NCI-H510A (cell line): ENCODE measurements at places on chromosomes 3 and 15.

DNA sequence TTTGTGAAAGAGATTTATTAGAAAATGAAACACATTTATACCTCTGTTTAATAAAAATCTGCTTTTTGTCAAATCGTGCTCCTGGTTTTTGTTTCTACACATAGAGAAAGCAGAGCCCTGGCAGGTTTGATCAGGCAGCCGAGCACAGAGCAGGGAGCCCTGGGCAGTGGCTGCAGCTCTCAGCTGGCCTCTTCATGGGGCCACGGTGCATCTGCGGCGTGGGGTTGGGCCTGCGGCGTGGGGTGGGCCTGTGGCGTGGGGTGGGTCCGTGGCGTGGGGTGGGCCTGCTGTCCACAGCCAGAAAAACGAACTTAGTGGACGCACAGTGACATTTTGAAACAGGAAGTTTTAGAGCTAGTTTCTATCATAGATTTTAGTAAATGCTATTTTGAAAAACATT is 10.6 kb downstream of the GOLGA6L2 start:
- no peak for DNase-seq

- no peak for DNase-seq
Observed at GRCh38 chr15:53324061-53324460, 435.4 kb downstream of the WDR72 start.

DNA sequence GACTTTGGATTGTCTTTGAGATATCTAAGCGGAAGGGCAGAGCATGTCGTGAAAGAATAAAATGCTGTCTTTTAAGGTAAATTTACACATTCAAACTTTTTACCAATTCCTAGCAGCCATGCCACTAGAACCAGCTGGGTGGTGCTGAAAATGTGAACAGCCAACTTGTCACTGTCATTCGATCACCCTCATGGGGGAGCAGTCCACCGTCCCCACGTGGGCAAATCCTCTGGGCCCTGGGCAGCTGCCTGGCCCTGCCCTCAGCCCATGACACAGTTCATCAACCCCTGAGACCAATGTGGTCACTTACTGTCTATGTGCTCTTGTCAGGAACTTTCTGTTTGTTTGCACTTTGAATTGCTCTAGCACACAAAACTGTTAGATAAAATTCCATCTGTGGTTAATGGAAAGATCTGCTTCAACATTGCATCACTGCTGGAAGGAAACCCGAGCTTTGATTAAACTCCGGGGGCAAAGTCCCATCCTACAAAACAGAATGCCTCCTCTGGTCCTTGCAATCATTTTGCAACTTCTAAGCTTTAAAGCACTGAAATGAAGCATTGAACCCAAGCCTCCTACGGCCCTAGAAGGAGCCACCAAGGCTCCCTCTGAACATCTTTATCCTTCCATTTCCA is 50.1 kb downstream of the PCSK6 start:
- no peak for DNase-seq

- no peak for DNase-seq
Observed at GRCh38 chr15:89828281-89829145, 13.9 kb upstream of the ANPEP start.

GRCh38 chr3:166560253-166560652 is 723.0 kb upstream of the BCHE start:
- DNase-seq = no peak

GRCh38 chr3:159196359-159196758 is 394.5 kb downstream of the MFSD1 start:
- no peak for DNase-seq

DNA sequence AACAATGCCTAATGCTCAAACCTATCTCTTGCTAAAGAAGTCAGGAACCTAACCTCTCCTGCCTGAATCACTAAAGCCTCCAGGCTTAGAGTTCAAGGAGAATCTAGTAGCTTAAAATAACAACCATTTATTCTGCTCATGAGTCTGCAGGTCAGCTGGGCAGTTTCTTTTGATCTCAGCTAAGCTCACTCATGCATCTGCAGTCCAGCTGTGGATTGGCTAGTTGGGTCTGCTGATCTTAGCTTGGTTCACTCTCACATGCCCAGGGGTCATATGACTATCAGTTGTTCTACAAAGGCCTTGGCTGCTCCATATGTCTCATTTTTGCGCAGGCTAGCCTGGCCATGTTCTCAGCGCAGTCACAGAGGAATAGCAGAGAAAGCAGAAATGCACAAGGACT is 109.2 kb upstream of the STT3B start:
- no peak for DNase-seq

- no peak for DNase-seq
Observed at GRCh38 chr15:60070838-60071493, 66.9 kb downstream of the FOXB1 start.

GRCh38 chr15:92273723-92274122 is 120.0 kb upstream of the ST8SIA2 start:
- DNase-seq = no peak
